HAP-1 (cell line): ENCODE measurements at places on chromosomes 5 and 9.
A peak's percentile ranks its signal among the peaks of the same experiment; 100 is the strongest.

DNA sequence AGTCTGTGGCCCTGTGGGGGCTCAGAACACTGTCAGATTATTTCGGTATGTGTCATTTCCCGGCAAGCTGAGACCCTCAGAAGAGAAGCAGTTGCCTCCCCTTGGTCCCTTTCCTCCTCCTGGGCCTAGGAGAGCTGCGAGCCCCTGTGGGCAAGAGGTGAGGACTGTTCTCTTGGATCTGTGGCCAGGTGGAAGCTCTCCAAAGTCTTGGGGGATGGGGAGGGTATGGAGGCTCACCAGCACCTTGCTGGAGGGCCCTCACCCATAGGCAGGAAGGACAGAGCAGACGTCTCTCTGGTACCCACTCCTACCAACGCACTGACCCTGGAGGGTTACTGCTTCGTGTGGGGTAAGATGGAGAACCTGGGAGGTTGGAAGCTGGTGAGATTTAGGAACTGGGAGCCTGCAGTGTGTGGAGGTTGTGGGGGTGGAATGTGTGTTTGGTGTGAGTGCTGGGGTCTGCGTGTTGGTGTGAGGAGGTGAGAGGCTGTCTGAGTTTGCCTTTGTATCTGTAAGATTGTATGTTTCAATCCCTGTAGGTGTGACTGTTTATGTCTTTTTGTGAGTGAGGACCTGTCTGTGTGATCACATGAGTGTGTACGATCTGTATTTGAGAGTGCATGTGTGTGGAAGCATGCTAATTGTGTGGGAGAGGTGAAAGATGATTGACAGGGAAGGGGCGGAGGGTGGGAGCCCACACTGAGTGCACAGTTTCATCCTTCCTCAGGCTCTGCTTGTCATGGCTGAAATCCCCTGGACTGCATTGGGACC, 52.4 kb upstream of the PSD2 start:
- DNase-seq: no peak

GRCh38 chr9:18849890-18850677, 182.9 kb downstream of the SAXO1 start:
- DNase-seq: no peak

GRCh38 chr5:40485021-40485998, 194.4 kb upstream of the PTGER4 start:
- no peak for DNase-seq

DNA sequence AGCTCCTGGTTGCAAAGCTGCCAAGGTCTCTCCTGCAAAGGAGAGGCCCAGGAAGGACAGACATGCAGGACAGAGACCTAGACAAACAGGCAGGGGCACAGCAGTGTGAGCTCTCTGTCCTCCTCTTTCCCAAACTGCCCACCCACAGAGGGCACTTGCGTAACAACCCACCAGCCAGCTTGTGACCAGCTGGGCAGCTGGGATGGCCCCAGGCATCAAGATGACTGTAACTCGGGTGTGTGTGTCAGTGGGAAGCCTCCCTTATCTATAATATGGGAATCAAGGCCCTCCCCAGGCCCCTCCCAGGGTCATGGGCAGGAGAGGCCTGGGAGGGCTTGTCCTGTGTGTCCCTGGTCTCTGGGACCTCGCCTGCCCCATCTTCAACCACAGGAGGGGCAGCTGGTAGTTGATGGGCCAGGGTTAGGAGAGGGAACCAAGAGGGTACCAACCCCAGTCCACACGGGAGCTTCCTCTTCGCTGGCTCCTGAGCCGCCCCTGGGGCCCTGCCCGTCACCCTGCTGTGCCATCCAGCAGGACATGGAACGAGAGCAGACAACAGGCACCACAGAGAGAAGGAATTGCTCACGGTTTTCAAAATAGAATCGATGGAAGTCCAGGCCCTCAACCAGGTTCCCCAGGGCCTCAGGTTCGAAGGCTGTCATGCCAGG, 37.9 kb downstream of the SLC6A7 start:
- DNase-seq: no peak

- DNase-seq: no peak
These were observed 2.7 kb downstream of the ELOVL7 start for GRCh38 chr5:60841361-60841760.

- no peak for DNase-seq
These were observed 353.5 kb downstream of the FBXL17 start for GRCh38 chr5:108028412-108028811.

DNA sequence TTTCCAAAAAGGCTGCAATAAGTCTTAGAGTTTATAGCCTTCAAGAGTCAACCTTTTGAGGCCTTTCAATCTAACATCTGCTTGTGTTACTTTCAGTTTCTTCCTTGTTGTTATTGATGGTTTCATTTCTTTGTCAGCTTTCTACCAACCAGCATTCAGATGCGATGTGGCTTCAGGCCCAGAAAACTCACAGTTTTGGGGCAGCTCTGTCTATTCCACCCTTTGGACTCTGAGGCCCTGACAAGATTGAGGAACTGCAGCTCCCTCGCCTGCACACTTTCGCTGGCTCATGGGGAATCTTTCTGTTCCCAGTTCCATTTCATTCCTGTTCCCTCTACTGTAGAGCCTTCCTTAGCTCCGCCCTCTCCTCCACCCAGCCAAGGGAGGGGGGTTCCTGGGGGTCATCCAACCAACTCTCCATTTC, 13.3 kb upstream of the WHRN start:
- DNase-seq: no peak

DNA sequence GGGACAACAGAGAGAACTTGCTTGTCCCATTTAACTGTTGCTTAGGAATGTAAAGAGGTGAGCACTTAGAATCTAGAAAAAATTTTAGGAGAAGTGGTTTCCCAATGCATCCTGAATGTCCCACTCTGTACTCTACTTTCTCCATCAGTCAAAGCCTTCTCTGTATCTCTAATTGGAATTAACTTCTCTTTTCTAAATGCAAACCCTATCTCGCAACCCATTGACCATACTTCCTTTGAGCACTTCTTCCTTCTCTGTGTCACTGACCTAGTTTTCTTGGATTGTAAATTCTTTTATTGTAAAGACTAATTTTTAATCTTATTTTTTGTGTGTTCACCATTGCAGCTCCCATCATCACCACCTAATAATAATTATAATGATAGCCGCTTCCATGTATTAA, 33.3 kb downstream of the ADRB2 start:
- DNase-seq: no peak

GRCh38 chr9:107983762-107984161, 494.2 kb upstream of the KLF4 start:
- DNase-seq: no peak

GRCh38 chr9:135724186-135724787, 22.3 kb downstream of the KCNT1 start:
- DNase-seq: no peak

DNA sequence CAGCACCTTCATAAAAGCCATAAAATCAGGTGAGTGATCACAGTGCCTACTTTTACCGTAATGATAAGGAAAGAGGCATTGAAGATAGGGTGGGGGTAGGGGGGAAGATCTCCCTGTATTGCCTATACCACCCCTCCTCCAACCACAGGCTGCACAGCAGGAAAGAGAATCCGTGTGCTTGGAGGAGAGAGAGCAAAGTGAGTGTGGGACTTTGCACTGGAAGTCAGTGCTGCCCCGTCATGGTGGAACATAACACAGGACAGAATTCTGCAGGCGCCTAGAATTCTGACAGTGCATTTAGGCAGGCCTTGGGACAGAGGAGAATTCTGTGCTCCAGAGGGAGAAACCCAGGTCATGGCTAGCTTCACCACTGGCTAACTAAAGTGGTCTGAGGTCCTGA, 3.5 kb upstream of the C5 start:
- DNase-seq: no peak

DNA sequence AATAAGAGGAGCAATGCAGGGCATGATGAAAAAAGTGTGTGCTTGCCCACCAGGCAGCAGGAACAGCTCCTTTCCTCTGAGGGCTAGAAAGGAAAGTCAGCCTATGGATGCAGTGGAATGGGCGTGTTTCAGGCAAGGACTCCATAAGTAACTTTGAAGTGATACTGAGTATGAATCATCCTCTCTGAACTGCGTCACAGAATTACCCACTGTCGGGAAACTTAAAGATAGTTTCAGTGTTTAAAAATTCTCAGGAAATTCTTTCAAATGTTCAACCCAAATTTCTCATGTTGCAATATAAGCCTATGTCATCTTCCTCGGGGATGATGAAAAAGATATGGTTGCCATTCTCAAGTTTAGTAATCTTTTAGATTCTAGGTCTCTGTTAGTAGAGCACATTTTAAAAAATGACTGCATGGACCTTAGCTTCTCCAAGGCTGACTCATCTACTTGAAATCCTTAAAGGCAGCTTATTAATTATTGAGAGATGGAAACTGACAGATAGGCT, 27.7 kb downstream of the PTCD2 start:
- DNase-seq: no peak

- DNase-seq: no peak
These were observed 23.4 kb upstream of the ARAP3 start for GRCh38 chr5:141705469-141705868.

GRCh38 chr9:78031444-78031892, at the start of gene GNAQ:
GNAQ (minus strand) TSS chr9:78031811; CDS start chr9:78031235, 576 bp downstream.
- DNase-seq: no peak

DNA sequence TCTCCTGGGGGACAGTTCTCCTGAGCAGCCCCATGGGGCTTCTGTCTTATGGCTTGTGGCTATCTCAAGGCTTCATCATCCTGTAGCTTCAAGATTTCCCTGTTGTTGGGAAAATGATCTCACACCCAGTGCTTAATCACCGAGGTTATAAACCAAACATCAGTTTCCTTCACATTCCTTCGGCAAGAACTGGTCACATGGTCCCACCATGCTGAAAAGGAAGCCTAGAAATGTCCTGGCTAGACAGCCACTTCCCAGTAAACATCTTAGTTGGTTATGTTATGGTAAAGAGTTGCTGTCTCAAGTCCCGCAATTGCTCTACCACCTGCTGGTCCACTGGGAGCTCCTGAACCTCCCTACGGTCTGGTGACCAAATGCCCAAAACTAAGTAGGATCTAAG, 66.0 kb downstream of the RAB3C start:
- no peak for DNase-seq

GRCh38 chr5:132883261-132883834, 9.9 kb downstream of the LEAP2 start:
- DNase-seq: peak; percentile 65

- DNase-seq: no peak
These were observed 484.1 kb upstream of the SEMA6A start for GRCh38 chr5:117058740-117059139.

GRCh38 chr5:113142186-113142585, 165.6 kb downstream of the DCP2 start:
- DNase-seq: no peak

DNA sequence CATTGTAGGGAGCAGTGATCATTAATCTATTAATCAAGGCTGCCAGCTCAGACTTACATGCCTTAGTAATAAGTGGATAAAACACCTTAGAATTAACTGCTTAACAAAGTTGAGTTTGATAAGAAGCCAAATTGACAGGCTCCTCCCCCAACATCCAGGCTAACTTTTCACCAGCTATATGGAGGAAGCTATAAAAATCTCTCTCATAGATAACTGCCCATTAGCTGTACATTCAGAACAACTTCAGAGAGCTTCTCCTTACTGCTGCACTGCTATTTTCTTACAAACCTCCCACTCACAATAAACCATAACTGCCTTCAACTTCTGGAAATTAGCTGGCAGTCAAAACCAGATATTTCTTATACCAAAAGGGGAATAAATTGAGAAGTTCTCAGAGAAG, 364.1 kb downstream of the PRELID2 start:
- DNase-seq: no peak

DNA sequence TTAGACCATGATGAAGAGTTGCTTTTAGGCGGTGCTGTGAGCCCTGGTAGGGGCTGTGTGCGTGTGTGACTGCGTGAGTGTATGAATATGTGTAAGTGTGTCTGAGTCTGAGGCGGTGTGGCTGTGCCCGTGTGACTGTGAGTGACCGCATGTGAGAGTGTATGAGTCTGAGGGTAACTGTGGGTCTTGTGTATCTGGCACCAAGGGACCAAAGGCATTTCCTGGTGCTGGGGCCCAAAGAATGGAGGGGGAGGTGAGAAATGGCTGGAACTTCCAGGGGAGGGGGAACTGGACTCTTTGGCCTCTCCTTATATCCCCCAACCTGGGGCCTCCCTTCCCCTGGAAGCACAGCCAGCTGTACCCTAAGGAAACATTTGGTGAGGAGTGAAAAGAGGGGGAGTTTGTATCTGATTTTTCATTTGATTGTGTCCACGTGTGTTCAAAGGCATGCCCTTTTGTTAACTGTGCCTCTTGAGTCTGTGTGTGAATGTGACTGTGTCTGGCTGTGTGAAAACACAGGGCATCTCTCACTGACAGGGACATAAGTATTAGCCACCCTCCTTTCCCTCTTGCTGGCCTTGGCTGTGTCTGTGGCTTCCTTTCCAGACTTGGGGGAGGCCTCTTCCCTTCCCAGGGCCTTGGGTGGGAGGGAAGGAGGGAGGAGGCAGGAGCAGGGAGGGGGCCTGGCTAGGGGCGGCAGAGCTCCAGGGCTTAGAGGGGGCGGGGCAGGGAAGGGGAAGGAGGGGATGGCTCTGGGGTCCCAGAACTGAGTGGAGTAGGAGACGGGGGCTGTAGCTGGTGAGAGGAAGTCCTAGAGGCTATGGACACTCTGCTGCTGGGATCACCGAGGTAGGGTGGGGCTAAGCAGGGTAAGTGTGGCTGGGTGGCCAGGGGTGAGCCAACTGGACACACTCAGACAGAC, 1.4 kb downstream of the IL11RA start:
- no peak for DNase-seq

GRCh38 chr5:57566914-57567313, 84.3 kb upstream of the ACTBL2 start:
- DNase-seq: no peak

- DNase-seq: no peak
These were observed 150.0 kb downstream of the NTRK2 start for GRCh38 chr9:84819491-84819991.

- DNase-seq: no peak
These were observed 47.7 kb upstream of the ITGA1 start for GRCh38 chr5:52740007-52740406.

DNA sequence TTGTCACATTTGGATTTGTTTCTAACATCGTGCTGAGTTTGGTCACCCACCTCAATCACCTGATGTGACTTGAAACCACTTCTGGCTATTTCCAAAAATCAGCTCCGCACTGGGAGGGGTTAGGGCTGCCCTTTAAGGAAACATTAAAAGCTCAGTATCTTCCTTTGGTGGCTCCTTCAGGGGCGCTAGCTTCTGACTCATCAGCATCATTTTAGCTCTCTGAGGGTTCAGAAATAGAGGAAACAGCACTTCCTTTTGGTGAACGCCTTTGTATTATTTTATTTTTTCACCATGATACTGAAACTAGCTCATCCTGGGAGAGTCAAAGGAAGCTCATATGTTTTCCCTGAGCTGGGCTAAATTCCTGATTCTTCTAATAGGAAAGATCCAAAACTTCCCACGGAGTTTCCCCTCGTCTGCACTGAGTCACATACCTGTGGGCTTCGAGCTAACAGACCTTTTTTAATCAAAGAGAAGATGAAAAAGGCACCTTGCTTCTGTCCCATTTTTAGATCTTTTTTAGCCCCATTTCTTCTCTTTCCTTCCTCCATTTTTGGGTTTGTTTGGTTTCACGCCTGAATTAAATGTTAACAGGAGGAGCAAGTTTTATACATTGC, 48.2 kb downstream of the ROPN1L start:
- DNase-seq: no peak

DNA sequence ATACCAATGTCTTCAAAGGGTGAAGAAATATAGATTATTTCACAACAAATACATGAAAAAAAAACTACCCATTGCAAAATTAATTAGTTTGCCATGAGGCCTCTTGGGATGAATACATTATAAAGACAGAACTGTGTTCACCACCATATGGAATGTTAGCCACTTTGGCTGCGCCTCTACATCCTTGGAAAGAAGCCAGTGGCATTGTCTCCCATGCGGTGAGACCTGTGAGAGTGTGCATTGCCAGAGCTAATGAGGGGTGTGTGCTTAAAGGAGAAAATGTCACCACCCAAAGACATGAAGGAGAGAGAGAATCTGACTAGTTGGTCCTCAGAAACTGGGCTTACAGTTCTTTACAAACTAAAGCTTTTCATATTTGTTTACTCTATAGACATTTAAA, 110.6 kb downstream of the PLPPR1 start:
- DNase-seq: no peak
